Stimulated activated CD8-positive, alpha-beta memory T cell treated with anti-CD3 and anti-CD28 coated beads, Interleukin-2, amount 100 ng/mL, for 1 hour (primary cell): ENCODE measurements at places on chromosomes 3 and 15.

- DNase-seq: no peak
These were observed 16.5 kb downstream of the THUMPD3 start for GRCh38 chr3:9379327-9379726.

GRCh38 chr15:100016632-100017031 lies 283.4 kb upstream of the LYSMD4 start:
- no peak for DNase-seq

GRCh38 chr3:16060358-16060852 lies 114.1 kb upstream of the GALNT15 start:
- no peak for DNase-seq

DNA sequence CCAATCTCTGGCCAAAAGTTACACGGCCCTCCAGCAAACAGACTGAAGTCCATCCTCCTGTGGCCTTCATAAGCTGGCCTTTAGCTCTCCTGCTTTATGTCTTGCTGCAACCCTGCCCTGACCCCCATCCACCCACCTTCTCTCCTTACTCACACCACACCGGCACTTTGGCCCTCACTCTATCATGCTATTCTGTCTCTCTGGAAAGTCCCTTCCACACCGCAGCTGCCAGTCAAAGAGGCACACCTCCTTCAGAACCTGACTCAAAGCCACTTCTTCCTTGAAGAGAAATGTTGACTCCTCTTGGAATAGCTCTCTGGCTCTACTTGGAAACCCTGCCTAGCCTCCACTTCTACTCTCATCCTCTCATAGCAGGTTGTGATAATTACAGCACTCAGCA lies 4.5 kb downstream of the GPR156 start:
- no peak for DNase-seq

DNA sequence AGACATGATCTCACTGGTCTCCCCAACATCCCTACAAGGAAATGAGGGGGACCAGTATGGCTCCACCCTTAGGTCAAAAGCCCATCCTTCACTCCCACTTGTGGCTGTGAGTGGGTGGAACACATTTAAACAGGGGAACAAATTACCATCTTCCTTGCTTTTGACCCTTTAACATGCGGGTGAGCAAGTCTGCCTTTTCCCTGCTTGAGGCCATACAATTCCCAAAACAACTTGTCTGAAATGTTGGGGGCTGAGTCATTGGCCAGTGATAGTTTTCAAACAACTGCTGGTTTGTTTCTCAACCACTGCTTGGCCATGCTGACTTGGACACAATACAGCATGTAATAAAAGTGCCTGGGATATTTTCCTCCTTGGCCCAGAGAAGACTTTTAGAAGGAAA lies 39.6 kb downstream of the COL8A1 start:
- no peak for DNase-seq

GRCh38 chr3:72489901-72490300 lies 358.3 kb downstream of the SHQ1 start:
- no peak for DNase-seq

GRCh38 chr3:41448396-41448795 lies 249.1 kb downstream of the CTNNB1 start:
- no peak for DNase-seq

- DNase-seq: no peak
These were observed 1.9 kb downstream of the TIMMDC1 start for GRCh38 chr3:119500265-119500664.

GRCh38 chr3:157220211-157220610 lies 60.3 kb upstream of the CCNL1 start:
- DNase-seq: no peak

DNA sequence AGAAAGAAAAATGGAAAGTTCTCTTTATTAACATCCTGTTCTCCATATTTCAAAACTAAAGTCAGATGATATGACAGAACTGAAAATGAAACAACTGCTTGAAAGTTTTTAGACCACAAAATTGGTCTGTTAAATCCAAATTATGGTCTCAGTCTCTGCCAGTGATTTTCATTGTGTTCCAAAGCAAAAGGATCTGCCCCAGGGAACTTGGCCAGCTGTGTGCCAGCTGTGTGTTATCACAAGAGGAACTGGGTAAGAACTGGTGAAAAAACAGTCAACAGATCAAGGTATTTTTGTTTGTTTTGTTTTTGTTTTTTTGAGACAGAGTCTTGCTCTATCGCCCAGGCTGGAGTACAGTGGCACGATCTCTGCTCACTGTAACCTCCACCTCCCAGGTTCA lies 323.3 kb downstream of the CTNNB1 start:
- no peak for DNase-seq
